Left ventricle myocardium inferior (tissue), 1 donor: ENCODE measurements at places on chromosomes 11 and 22. TPM values are rescaled to one million over a fixed set of nuclear protein-coding genes. Genes with fewer than 3 reads are reported as not detected.
A peak's percentile ranks its signal among the peaks of the same experiment; 100 is the strongest.

- no peaks in the 10 kb centered on the region for H3K36me3 ChIP-seq
- H3K4me3 ChIP-seq, result no peak overlapping the region
- no peaks in the 10 kb centered on the region for H3K4me1 ChIP-seq
- H3K27me3 ChIP-seq, result peaks cover 44% of the 10 kb centered on the region
These were observed 18.7 kb downstream of the MFNG start for GRCh38 chr22:37467391-37467955.

The OSBP2 gene
- 22.2 TPM for total RNA-seq

The USH1C gene
- total RNA-seq, result not detected

DNA sequence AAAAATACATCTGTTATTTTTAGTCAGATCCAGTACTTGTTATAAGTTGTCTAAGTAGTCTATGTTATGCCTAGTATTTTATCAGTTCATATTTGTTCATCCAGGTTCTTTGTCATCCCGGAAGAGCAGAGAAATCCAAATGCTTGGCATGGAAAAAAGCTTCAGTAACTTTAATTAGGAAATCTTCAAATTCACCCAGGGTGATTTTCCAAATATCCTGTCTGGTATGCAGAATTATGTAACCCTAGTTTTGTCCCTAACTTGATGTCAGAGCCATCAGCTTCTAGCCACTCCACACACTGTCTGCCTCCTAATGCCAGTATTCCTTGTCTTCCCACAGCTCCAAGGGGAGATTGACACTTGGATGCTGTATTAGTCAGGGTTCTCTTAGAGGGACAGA is 216.2 kb downstream of the ARHGAP42 start:
- peaks cover 4% of the 10 kb centered on the region for H3K4me1 ChIP-seq
- no peak overlapping the region for H3K27ac ChIP-seq
- DNase-seq, result no peak
- H3K4me3 ChIP-seq, result no peak overlapping the region
- no peaks in the 10 kb centered on the region for H3K36me3 ChIP-seq

The ENTHD1 gene
- not detected for total RNA-seq

GRCh38 chr22:50447576-50448551 is 27.0 kb downstream of the SBF1 start:
- peaks cover 5% of the 10 kb centered on the region for H3K4me1 ChIP-seq
- H3K27me3 ChIP-seq, result no peaks in the 10 kb centered on the region
- no peak overlapping the region for H3K27ac ChIP-seq
- H3K36me3 ChIP-seq, result peaks cover 66% of the 10 kb centered on the region
- no peak overlapping the region for H3K4me3 ChIP-seq

GRCh38 chr11:116825434-116825833 is 2.3 kb upstream of the APOA4 start:
- no peaks in the 10 kb centered on the region for H3K36me3 ChIP-seq
- no peak overlapping the region for H3K27ac ChIP-seq
- no peaks in the 10 kb centered on the region for H3K27me3 ChIP-seq
- no peaks in the 10 kb centered on the region for H3K4me1 ChIP-seq

DNA sequence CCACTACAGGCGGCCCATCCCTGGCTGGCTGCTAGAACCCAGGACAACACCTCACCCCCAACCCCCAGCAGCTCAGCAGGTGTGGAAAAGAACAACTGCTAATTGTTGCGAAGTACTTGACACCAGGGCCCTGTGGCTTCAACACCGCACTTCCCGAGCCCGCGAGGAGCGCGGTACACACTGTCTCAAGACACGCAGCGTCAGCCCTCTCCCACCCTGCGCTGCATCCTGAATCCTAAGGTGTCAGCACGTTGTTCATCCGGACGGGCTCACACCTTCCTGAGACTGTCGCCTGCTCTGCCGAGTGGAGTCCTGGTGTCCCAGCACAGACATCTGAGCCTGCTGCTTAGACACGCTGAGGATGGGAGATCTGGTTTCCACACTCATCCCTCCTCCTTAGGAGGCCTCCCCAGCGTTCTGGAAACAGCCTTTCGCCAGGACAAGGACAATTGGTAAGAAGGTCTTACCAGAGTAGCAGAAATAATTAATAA is 1336.2 kb downstream of the BRD1 start:
- peaks cover 94% of the 10 kb centered on the region for H3K27me3 ChIP-seq
- DNase-seq, result no peak
- no peak overlapping the region for H3K4me3 ChIP-seq
- no peaks in the 10 kb centered on the region for H3K36me3 ChIP-seq
- H3K4me1 ChIP-seq, result peaks cover 17% of the 10 kb centered on the region
- no peak overlapping the region for H3K27ac ChIP-seq

The RNF214 gene
- 21.1 TPM for total RNA-seq

DNA sequence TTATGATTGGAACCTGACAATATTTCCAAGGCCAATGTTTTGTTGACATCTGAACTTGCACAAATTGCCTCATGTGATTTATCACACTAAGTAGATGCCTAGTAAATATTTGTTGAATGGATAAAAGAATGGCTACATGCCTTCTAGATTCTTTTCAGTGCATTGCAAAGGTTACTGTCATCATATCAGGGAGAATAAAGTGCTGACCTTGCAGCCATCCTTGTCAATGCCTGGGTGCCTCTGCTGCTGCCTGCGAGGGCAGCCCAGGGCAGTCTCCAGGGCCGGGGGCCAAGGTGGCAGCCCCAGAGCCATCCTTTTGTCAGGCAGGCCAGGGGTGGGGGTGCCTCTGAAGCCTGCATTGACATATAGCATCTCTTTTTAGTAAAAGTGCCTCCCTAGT is 325.6 kb upstream of the MTNR1B start:
- peaks cover 11% of the 10 kb centered on the region for H3K4me1 ChIP-seq
- no peaks in the 10 kb centered on the region for H3K27me3 ChIP-seq
- no peaks in the 10 kb centered on the region for H3K36me3 ChIP-seq
- no peak for DNase-seq

DNA sequence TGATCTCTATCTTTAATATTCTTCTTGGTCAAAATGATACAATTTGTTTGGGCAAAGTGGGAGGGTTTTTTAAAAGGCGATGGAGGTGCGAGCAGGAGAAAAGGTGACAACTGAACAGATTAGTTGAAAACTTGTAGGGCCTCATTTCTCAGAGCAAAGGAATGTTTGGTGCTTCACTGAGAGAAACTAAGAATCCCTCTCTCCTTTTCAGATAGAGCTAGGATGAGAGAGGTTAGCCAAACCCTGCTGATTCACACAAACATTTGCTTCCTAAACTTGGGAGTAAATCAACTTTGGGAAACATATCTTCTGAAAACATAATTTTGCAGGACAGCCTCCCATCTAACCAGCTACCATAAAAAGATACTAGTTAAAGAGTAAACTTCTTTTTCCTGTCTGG is 57.0 kb downstream of the PHF21A start:
- H3K27ac ChIP-seq, result no peak overlapping the region
- peaks cover 20% of the 10 kb centered on the region for H3K4me1 ChIP-seq
- no peak for DNase-seq

DNA sequence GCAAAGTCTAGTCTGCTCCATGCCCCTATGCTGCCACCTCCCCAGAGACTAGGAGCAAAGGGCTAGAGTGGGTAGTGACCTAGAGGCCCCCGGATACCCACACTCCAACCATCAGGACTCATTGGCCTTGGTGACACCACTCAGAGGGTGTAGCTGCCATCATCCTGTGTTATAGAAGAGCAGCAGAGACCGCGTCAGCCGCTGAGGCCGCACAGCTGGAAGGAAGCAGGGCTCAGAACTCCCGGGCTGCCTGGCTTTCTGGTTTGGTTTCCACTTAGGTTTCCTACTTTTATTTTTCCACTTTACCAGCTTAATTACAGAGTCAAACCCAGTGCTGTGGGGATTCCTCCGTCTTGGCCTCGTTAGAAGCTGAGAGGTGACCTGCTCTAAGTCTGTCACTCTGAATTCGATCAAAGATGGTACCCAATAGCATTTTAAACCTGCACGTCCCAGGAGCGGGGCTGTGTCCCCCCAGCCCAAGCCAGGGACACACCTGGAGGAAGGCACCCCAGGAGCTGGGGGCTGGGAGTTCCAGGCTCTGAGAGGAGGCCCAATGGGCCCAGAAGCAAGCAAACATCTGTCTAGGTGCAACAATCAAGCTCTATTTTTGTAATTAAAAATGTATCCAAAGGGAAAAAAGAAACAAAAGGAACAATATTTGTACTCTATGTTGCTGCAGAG is 2.1 kb upstream of the CDKN1C start:
- DNase-seq, result no peak
- no peaks in the 10 kb centered on the region for H3K27me3 ChIP-seq
- H3K27ac ChIP-seq, result peak overlapping the region; percentile 36
- H3K4me1 ChIP-seq, result peaks cover 67% of the 10 kb centered on the region
- H3K36me3 ChIP-seq, result no peaks in the 10 kb centered on the region
- H3K4me3 ChIP-seq, result no peak overlapping the region

DNA sequence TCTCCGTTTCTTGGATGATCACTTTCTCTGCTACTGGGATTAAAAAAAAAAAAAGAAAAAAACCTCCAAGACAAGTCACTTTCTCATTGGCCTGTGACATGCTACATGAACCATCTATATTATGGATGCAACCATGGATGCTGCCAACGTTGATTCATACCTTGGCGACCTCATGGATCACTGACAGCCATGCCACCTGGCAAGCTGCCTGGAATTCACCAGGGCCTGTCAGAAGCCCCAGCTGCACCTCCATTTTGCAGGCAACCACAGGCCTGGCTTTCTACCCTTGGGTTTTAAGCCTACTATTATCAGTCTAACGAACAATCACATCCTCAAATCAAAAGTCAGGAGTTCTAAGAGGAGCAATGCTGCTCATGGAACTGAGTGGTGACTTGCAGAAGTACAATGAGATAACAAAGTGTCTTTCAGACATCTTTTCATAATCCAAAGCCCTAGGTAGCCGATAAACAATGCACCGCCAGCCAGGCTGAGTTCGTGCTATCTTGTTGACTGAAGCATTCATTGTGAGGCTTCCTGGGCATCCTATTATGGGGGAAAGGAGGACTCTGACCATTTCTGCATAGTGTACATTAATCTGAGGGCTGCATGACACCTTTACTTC is 48.0 kb upstream of the CADM1 start:
- peaks cover 8% of the 10 kb centered on the region for H3K4me1 ChIP-seq
- no peaks in the 10 kb centered on the region for H3K27me3 ChIP-seq
- H3K36me3 ChIP-seq, result no peaks in the 10 kb centered on the region
- H3K4me3 ChIP-seq, result no peak overlapping the region

DNA sequence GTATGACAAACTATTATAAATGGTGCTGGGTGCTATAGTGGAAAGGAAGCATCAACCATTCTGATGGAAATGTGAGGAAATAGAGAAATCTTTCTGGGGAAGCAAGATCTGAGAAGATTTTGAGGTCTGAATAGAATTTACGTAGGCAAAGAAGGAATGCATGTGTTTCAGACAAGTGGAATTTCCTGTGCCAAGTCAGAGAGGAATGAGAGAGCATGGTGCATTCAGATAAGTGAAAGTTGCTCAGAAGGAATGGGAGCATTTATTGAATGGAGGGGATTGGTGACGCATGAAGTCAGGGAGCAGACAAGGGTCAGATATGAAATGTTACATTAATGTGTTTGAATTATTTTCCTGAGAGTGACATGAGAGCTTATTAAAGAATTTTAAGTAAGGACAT is 725.5 kb downstream of the METTL15 start:
- no peak for DNase-seq
- no peaks in the 10 kb centered on the region for H3K36me3 ChIP-seq
- H3K4me3 ChIP-seq, result no peak overlapping the region
- no peaks in the 10 kb centered on the region for H3K4me1 ChIP-seq
- H3K27me3 ChIP-seq, result no peaks in the 10 kb centered on the region
- no peak overlapping the region for H3K27ac ChIP-seq

GRCh38 chr11:2924821-2925675 is 4.2 kb downstream of the PHLDA2 start:
- H3K36me3 ChIP-seq, result no peaks in the 10 kb centered on the region
- no peak for DNase-seq
- no peak overlapping the region for H3K27ac ChIP-seq
- peaks cover 25% of the 10 kb centered on the region for H3K4me1 ChIP-seq

DNA sequence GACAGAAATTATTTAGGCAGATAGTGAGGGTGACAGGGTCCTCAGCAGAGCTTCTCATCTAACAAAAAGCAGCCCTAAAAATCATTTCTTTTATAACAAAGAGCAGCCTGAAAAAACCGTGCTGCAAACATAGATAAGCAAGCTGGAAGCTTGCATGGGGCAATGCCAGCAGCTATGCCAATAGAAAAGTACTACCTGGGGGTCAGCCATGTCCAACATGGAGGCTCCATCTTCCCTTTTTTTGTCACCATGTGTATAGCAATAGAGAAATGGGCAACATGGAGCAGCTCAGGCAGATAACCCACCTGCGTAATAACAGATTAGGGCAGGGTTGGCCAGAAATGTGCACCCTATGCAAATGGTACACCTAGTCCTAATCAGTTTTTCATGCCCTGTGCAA is 57.4 kb upstream of the IGLL5 start:
- H3K36me3 ChIP-seq, result no peaks in the 10 kb centered on the region
- H3K4me1 ChIP-seq, result no peaks in the 10 kb centered on the region
- no peak overlapping the region for H3K4me3 ChIP-seq
- DNase-seq, result no peak
- no peak overlapping the region for H3K27ac ChIP-seq

The APOL5 gene
- not detected for total RNA-seq

The EFCAB6 gene
- 1.8 TPM for total RNA-seq

DNA sequence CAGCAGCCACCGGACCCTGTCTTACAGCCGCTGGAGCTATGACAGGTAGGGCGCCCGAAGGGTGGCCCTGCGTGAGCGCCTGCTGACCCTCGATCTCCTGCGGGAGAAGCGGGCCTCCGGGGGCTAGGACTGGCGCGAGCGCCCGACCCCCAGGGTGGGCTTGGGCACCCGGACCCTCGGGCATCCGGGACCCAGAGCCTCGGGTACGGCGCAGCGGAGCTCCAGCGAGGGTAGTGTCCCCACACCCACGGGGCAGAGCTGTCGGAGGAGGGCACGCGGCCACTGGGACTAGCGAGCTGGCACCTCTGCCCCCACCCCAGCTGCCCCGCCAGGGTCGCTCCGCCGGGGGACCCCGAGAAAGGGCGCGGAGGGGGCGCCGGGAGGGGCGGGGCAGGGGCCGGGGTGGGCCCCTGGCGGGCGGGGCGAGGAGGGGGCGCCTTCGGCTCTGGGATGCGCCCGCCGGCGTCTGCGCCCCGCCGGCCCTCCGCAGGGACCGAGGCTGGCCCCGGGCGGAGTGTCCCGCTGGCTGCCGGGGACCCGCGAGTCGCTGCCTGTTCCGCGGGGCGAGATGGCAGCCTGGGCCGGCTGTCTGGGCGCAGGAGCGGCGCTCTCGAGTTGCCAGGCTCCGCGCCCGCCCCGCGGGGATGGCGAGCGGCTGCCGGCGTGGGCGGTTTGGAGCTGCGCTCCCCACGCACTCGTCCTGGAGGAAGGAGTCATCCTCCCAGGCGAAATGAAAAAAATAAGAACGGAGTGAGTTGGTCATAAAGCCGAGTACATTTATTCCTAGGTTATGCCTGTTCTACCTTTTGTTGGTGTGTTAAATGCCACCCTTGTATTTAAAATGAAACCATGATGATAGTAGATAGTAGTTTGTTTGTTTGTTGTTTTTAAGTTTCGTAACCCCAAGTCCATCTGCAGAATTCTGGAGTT is 32.4 kb downstream of the EIF3F start:
- peak overlapping the region; percentile 88 for H3K27ac ChIP-seq
- DNase-seq, result no peak
- H3K36me3 ChIP-seq, result no peaks in the 10 kb centered on the region
- peaks cover 19% of the 10 kb centered on the region for H3K27me3 ChIP-seq

The CYP2D6 gene
- total RNA-seq, result 0.16 TPM
